ENCODE measurements at places on chromosomes 2 and 18.

DNA sequence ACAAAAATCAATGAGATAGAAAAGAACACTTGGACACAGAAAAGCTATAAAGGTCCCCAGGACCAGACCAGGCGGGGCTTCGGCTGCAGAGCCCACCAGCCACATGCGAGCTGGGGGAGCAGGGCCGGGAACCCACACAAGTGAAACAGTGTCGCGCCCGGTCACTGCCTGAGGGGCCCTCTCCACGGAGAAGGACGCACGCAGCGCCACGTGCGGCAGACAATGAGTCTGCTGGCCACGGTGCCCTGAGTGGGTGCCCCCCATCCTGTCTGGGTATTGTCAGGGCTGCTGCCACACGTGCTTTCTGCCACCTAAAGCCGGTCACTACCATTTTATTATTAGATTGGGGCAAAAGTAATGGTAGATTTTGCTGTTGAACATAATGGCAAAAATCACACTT, 207.9 kb upstream of the HDAC4 start:
- no peak for DNase-seq

DNA sequence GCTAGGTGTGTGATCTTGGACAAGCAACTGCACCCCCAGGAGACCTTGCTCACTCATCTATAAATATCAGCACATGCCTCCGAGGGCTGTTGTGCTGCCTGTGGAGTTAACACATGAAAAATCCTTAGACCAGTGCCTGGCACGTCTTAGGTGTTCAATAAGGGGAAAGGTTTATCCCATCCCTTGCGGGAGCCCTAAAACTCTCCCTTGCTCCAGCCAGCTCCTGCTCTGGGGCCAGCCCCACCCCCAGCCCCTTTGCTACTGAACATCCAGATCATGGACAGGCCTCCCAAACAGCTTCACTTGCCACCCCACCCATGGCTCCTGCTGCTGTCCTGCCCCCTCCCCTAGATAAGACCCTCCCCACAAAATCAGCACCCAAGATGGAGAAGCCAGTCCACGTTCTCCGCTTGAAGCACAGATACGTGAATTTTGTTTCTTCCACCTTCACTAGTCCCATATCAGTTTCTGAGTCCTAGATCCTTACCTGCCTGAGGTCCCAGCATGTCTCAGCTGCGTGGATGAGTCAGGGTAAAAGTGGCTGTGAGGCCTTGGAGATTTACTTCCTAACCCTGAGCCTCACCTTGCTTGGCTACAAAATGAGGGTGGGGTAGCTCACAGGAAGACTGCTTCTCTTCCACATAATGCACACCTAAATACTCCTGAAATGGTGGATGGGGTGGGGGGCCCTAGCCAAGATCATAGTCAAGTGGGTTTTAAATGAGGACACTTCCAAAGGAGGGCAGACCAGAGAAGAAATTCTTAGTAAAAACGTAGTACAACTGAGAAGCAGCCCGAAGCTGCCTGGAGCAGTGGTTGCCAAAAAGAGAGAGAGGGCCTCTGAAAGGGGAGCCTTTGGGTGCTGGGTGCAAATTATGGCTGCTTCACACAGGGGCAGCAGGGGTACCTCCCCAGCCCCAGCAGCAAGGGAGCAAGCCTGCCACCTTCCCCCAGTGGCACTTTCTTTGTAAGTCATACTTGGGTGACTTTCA, 40.4 kb downstream of the C1QL2 start:
- DNase-seq, result no peak

DNA sequence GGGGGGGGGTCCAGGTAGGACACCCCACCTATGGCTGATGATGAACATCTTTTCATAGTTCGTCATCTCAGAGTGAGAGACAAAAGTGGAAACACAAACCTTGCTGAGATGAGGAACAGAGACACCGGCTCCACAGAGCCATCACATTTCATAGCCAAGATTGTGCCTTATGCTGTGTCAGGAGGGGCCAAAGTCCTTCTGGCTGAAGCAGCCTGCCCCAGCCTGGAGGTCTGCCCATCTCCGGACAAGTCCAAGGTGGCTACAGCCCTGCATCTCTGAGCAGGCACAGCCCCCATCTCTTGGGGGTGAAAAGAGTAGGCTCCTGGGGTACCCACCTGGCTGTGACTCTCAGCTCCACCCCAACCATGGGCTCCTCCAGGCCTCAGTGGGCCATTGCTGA, 70.3 kb downstream of the ZBTB7C start:
- DNase-seq, result no peak

DNA sequence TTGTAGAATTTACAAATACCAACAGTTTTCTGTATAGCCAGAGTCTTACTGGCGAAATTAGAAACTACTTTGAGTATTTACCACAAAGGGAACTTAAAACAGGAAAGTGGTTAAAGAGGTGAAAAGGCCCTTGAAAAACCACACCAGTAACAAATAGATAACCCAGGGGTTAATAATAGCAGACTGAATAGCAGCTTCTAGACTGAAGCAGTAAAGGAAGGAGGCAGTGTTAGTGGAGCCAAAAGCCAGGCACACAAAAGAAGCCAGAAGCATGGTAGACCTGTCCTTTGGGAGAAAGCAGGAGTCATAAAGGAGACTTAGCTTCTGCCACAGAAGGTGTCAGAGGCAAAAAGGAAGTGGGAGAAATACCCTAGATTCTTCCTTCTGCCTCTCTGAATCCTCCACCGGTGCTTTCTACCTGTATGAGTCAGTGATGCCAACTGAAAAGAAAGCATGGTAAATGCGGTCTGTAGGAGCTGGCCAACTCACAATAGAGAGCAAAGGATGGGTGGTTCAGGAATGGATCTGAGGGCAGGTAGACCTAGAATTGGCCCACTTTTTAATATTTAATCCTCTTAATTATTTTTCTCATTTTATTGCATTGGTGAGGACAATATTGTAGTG, 97.3 kb downstream of the ARL6IP6 start:
- no peak for DNase-seq

GRCh38 chr2:190031969-190032618, 30.4 kb downstream of the MSTN start:
- no peak for DNase-seq

DNA sequence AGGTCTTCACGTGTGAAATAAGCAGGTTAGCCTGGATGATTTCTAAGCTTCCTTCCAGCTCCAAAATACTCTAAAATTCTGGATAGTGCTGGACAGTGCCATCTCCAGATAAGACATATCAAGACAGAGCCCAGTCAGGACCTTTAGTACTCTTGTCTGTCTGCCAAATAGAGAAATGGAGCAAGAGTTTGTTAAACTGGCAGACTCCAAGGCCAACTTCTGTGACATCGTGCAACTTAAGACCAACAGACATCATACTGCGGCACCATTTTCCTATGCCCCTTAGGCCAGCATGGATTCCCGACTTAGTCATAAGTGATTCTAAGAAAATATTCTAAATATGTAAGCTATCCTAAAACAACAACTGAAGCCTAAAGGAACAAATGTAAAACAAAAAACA, 118.6 kb downstream of the RBMS1 start:
- no peak for DNase-seq

DNA sequence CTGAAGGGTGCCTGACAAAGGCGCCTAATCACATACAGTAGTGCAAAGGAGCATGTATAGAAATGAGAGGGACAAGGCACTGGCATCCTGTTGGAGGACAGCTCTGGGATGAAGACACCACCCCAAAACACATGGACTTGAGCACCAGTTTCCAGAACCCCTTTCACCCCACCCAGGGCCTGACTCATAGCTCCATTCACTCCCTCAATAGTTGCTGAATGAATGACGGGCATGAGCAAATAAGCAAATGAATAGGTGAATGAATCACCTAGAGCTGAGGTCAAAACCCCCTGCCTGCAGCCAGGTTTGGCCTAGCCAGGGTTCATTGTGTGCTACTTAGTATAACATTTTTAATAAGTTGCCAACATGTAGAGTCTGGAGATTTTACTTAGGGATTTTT, 66.3 kb downstream of the NRP2 start:
- no peak for DNase-seq
